ENCODE measurements at places on chromosomes 2 and 18.

DNA sequence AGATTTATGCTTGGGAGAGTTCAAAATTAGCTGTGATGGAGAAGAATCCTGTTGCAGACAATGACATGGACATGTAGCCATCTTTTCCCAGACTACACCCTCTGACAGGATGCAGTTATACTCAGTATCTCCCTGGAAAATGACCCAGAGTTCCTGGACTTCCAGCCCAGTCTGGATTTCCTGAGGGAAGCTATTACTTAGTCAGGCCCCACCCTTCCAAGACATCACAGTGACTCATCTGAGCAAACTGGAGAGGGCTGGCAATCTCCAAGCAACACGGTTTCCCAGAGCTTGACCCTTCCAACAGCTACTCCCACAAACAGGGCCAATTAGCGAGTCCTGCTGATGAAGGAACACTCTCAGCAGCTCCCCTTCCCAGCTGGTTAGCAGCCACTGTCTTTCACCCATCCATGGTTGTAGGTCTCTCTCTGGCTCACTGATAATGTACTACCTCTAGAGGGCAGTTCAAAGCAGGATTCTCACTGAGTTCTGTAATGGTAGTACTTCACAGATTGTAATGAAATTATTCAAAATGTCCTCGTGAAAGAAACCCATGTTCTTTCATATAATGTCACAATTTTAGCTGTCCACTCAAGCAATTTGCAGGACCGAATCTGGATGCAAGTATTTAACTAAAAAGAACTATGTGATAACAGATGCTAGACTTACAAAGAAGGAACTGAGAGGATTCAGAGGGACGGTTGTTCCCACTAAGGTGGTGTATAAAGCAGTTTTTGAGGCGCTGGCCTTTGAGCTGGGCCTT lies 110.2 kb downstream of the MDH1 start:
- DNase-seq, result peak; percentile 55

- no peak for DNase-seq
Measured at GRCh38 chr2:223283771-223284170, 231.8 kb downstream of the KCNE4 start.

- DNase-seq, result no peak
Measured at GRCh38 chr18:275486-275885, 7.6 kb upstream of the THOC1 start.

DNA sequence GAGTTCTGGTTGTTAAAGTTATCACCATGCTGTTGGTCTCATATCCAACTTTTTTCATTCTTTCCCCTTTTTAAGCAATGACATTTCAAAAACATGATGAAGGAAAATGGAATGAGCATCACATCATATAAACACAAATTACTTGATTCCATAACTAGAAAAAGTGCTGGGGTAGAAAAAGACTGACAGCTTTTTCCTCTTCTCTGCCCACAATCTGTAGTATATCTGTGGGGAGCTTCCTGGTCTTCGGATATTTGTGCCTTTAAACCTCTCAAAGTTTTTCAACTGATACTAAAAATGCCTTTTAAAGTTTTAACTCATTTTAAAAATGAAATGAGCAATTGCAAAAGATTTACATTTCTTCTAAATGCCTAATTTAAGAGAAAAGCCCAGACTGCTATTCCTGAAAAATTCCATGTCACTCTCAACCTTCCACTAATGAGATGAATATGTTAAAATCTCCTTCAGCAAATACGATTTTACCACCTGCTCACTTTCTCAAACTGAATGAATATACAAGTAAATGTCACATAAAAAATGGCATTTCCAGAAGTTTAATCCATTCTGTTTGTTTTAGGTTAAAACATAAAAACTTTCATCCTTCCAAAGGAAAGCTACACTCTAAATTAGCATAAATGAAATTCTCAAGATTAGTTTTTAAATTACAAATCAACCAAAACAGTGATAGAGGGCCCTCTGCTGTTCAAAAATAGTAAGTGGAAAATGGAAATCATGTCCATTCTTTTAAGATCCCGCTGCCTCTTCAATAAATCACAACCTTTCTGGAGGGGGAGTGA lies 2.1 kb downstream of the DNAH7 start:
- no peak for DNase-seq

- DNase-seq, result peak; percentile 57
Measured at GRCh38 chr2:109128048-109128615, 873 bp upstream of the SH3RF3 start.

DNA sequence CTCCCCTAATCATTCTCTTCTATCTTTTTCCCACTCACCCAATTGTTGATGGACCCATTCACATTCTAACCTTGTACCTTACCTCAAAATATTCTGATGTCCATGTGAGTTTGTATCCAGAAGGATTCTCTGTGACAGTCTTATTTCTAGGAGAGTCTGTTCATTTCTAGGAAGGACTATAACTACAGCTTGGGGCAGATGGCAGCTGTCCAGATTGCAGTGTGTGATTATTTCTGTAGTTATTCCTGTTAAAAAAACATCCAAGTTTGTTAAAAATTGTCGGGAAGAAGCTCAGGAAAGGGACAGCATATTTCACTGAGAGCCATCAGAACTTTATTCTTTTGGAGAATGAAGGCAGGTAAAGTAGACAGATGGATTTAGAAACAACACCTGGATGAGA lies 142.6 kb downstream of the RAPGEF4 start:
- no peak for DNase-seq

DNA sequence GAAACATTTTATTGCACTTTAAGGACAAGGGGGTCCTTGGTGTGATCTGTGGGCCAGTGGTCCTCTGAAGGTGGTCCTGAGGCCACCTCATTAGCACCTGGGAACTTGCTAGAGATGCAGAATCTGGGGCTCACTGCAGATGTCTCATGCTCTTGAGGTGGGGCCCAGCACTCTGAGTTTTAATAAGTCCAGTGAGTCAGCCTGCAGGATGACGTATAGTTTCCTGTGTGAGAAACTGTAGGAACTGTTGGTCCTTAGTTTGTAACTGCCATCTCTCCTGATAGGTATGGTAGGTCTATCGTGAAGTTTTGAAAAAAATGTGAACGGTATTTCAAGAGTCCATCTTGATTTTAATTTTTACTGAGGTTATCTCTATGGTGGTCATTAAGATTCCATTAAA lies 2.8 kb downstream of the TRPM8 start:
- no peak for DNase-seq

DNA sequence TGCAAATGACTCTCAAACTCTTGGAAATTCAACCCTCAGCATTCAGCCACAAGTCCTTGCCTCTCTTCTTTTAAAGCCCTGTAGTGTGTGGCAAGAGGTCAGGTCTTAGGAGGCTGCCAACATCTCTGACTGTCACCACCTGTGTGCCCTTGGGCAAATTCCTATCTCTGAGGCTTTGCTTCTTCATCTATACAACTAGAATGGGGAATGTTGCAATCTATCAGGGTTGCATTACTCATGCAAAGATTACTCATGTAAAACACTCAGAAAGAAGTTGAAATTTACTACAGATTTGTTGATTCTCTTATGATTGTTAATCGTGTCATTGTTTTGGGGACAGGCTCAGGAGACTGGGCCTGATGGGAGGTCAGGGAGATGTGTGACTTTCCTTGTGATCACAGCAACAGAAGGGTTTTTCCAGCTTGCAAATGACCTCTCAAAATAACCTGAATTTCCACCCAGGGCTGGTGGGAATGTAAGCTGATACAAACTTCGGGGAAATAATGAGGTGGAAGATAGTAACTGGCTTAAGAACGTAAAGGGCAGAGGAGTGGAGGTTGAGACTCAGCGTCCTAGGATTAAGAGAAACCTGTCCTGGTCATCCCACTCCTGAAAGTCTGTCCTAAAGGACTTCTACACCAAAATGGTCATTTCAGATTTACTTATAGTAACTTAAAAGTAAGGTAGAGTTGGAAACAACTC lies 32.1 kb upstream of the SIGLEC15 start:
- no peak for DNase-seq

- DNase-seq, result no peak
Measured at GRCh38 chr2:38281095-38281742, 95.9 kb downstream of the ATL2 start.

DNA sequence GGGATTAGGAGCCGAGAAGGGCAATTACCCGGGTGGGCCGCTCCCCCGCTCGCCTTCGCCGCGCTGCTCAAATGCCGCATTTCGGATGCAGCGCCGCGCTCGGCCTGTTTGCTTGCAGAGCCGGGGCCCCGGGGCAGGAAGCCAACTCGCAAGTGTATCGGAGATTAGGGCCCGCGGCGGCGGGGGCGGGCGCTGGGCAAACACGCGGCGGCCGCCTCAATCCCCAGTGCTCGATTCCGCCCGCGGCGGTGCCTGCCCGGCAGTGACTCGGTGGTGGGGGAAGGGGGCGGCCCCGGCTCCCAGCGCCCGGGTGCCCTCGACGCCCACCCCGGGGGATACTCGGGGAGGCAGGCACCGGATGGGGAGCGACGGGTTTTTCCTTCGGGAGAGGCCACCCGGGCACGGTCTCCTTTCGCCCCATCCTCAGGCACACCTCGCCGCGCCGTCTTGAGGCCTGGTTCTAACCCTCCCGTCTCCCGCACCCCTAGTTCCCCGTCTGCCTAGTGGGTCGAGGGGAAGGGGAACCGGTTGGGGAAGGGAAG lies 26.6 kb upstream of the NOTO start:
- peak; percentile 61 for DNase-seq

- DNase-seq, result no peak
Measured at GRCh38 chr2:241263061-241263460, 52.4 kb downstream of the HDLBP start.

GRCh38 chr2:241950413-241951315 lies 81.1 kb downstream of the RTP5 start:
- DNase-seq, result peak; percentile 56

DNA sequence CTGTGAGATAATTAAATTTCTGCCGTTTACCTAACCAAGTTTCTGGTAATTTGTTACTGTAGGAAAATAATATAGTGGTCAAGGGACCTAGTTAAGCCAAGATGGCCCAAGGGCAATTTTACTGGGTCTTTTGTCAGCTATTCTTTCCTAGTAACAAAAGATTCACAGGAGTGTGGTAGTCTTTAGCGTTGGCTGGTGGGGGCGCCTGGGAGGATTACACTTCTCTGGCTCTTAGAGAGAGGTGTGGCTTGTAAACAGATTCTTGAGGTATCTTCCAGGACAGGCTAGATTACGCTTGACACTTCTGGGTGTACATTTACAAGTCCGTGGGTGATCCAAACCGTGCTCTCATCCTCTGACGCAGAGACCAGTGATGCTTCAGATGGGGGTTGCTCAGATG lies 3.3 kb upstream of the ACOXL start:
- no peak for DNase-seq

GRCh38 chr18:76389716-76390115 lies 105.3 kb downstream of the ZNF516 start:
- DNase-seq, result peak; percentile 4

- no peak for DNase-seq
Measured at GRCh38 chr18:63505566-63506335, 29.0 kb downstream of the SERPINB5 start.

DNA sequence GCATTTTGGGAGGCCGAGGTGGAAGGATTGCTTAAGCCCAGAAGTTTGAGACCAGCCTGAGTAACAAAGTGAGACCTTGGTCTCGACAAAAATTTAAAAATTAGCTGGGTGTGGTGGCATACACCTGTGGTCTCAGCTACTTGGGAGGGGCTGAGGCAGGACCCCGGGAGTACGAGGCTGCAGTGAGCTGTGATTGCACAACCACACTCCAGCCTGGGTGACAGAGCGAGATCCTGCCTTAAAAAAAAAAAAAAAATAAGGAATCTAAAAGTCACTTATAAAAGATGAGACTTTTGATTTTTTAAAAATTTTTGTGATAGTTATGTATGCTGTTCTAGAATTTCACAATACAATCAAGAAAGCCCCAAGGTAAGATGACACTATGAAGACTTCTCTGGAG lies 33.1 kb downstream of the ID2 start:
- DNase-seq, result no peak

DNA sequence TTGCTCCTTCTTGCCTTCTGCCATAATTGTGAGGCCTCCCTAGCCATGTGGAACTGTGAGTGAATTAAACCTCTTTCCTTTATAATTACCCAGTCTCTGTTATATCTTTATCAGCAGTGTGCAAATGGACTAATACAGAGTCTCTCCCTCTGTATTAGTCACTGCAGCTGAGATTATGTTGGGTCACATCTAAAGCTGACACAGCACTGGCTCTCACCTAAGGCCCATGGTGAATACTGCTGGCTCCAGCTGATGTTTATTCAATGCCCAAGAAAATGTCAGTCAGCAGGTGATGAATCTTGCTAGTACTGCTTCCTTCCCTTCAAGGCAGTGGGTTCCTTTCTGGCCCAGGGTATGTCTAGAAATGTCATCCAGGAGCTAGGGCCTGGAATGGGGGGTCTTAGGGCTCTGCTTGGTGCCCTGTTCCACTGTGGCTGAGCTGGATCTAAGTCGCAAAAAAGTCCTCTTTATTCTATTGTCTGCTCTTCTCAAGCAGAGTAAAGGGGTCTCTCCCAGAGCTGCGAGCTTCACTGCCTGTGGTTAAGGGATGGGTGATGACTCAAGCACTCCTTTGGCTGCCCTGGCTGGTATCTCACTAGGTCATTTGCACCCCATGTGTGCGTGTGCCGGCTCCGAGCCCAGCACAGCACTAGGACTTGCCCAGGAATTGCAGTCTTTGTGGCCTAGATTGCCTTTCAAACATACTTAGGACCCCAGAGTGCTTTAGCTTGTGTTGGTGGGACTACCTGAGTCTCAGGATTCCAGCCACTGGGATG lies 29.9 kb downstream of the PPP1R1C start:
- DNase-seq, result no peak

DNA sequence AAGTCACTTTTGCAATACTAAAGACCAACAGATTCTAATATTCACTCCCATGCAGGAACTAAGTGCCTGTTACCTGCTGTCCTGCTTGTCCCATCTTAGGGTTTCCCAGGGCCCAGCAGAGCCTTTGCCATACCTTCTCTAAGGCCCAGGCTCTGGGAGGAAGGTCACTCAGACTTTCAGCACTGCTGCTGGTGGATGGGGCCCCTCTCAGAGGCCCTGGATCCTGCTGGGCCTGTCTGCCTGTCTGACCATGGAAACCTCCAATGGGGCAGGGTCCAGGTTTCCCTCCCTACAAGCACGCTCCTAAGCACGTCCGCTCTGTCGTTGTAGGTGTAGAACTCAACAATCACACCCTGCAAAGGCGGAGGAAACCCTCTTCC lies 75.1 kb downstream of the RRM2 start:
- DNase-seq, result no peak

DNA sequence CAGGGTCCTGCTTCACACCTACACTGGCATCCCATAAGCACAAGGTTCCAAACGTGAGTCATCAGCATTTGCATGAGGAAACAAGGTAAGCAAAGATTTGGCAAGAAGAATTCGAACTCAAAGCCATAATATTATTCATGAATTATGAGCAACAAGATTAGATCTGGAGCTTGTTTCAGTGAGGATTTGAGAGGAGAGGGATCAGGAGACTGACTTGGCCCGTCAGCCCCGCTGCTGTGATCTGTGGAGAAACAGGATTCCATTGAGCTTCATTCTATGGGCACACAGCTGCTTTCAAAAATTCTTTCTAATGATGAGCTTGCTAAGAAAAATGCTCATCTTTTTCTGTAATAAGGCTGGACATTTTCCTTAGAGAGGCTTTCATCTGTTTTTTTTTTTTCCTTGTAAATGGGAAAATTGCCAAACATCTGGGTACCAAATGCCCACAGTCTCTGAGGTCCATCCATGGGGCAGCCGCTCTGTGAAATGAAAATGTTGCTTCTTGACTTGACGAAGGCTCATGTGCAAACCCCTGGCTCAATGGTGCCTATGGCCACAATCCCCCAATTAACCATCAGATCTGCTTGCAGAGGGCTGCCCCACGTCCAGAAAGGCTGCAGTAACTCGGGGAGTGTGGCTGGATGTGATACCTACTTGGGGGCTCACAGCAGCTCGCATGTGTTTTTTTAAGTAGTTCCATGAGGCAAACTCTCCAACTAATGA lies 179.3 kb downstream of the TMEM18 start:
- DNase-seq, result no peak

- DNase-seq, result no peak
Measured at GRCh38 chr2:215973954-215974699, 39.2 kb downstream of the MREG start.

- no peak for DNase-seq
Measured at GRCh38 chr2:135586148-135586547, 54.9 kb downstream of the R3HDM1 start.

All from CD4-positive, alpha-beta T cell treated with Interleukin-4 for 1 hour (primary cell).